ENCODE measurements at places on chromosomes 6 and 20. TPM values are rescaled to one million over a fixed set of nuclear protein-coding genes. Genes with fewer than 3 reads are reported as not detected.

GRCh38 chr6:90159452-90159851, 137.2 kb downstream of the BACH2 start:
- peaks cover 16% of the 10 kb centered on the region for H3K4me1 ChIP-seq
- no peaks in the 10 kb centered on the region for H3K27me3 ChIP-seq
- no peak overlapping the region for H3K4me3 ChIP-seq
- DNase-seq = no peak
- no peak overlapping the region for H3K27ac ChIP-seq

- no peak overlapping the region for H3K27ac ChIP-seq
- no peak for DNase-seq
- no peaks in the 10 kb centered on the region for H3K36me3 ChIP-seq
Measured at GRCh38 chr20:60256811-60257210, 298.6 kb downstream of the CDH26 start.

Gene EFCAB8
- total RNA-seq = 2.0 TPM

GRCh38 chr20:61185841-61186601, 66.0 kb upstream of the CDH4 start:
- peak; percentile 24 for DNase-seq
- H3K27ac ChIP-seq = no peak overlapping the region
- H3K36me3 ChIP-seq = no peaks in the 10 kb centered on the region
- no peaks in the 10 kb centered on the region for H3K27me3 ChIP-seq
- H3K4me1 ChIP-seq = peaks cover 16% of the 10 kb centered on the region

Gene CGAS
- total RNA-seq = 23.8 TPM

DNA sequence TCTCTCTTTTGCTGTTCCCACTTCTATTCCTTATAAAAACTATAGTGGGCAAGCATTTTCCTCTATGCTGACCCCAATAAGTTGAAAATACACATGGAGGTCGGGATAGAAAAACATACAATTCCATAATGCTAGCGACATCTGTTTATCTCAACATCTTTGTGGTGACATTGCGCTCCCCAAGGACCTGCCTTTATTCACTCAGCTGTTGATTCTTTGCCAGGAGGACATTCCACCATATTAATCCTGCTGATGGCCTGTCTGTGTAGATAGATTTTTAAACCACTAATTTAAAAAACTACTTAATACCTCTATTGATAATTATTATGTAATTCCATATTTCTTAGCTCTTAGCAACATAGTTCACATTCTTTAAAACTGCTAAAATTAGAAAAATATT, 555.3 kb upstream of the MAP3K7 start:
- no peak overlapping the region for H3K27ac ChIP-seq
- no peak for DNase-seq
- H3K27me3 ChIP-seq = no peaks in the 10 kb centered on the region
- no peak overlapping the region for H3K4me3 ChIP-seq
- H3K4me1 ChIP-seq = no peaks in the 10 kb centered on the region

DNA sequence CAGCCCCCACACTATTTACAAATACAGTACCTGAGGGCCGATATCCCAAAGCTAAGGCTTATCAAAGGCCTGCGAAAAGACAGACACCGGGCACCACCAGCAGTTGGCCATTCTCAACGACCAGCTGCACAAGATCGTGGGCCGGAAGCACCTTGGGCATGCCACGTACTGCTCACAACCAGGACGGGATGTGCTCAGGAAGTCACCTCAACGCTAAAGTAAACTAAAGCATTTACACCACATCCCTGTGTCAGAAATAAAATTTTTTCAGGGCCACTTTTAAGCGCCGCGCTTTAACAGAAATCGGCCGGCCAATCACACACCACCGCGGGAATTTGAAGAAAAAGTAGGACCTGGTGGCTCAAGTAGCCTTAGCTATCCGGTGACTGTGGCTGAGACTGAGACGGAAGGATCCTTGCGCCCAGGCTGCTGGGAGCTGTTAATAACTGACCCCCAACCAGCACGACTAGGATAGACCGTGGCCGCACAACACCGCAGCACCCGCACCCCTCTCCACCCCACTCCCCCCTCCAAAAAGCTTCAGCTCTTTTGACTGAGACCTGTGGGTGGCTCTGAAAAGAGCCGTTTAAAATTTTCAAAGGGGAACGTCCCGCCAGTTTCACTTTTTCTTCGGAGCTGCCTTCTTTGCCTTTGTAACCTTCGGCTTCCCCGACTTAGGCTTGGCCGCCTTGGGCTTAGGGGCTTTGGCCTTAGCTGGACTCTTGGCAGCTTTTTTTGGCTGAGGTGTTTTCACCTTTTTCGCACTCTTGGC, 131.2 kb upstream of the BTN3A2 start:
- H3K27ac ChIP-seq = peak overlapping the region; percentile 92
- peak overlapping the region; percentile 52 for H3K4me3 ChIP-seq
- no peaks in the 10 kb centered on the region for H3K36me3 ChIP-seq
- DNase-seq = peak; percentile 50
- peaks cover 11% of the 10 kb centered on the region for H3K4me1 ChIP-seq

Gene HLA-G
- total RNA-seq = 0.88 TPM

Gene HLA-DQB1
- total RNA-seq = not detected

GRCh38 chr6:111709615-111710398, 104.1 kb upstream of the TRAF3IP2 start:
- H3K27ac ChIP-seq = no peak overlapping the region
- H3K4me3 ChIP-seq = no peak overlapping the region

Gene OR2B3
- total RNA-seq = not detected

Gene PKIB
- 18.6 TPM for total RNA-seq

- peaks cover 32% of the 10 kb centered on the region for H3K4me1 ChIP-seq
- no peak overlapping the region for H3K4me3 ChIP-seq
- peak; percentile 80 for DNase-seq
- H3K27ac ChIP-seq = peak overlapping the region; percentile 77
Measured at GRCh38 chr20:37523911-37524700, 3.1 kb downstream of the NNAT start.

DNA sequence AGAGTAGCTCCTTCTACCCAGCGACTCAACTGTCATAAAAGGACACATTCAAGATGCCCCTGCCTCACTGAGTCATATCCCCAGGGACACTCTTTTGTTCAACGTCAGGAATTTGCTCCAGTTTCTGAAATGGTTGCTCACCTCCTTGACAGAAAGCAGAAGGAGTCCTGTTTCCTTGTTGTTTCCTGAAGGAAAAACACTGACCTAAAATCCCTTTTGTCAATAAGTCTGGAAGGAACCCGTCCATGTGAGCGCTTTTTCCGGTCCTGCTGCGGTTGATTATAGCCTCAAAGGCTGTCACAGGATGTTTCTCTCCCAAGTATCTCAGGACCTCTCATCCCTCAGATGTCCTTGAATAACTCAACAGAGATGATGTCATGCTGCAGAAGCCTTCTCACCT, 113.6 kb upstream of the PLEKHG1 start:
- H3K4me1 ChIP-seq = peaks cover 11% of the 10 kb centered on the region
- no peak for DNase-seq
- H3K36me3 ChIP-seq = no peaks in the 10 kb centered on the region
- no peaks in the 10 kb centered on the region for H3K27me3 ChIP-seq

Gene TRIM38
- 0.70 TPM for total RNA-seq

Gene GMPR
- total RNA-seq = 1.1 TPM

Gene RNGTT
- total RNA-seq = 17.7 TPM

DNA sequence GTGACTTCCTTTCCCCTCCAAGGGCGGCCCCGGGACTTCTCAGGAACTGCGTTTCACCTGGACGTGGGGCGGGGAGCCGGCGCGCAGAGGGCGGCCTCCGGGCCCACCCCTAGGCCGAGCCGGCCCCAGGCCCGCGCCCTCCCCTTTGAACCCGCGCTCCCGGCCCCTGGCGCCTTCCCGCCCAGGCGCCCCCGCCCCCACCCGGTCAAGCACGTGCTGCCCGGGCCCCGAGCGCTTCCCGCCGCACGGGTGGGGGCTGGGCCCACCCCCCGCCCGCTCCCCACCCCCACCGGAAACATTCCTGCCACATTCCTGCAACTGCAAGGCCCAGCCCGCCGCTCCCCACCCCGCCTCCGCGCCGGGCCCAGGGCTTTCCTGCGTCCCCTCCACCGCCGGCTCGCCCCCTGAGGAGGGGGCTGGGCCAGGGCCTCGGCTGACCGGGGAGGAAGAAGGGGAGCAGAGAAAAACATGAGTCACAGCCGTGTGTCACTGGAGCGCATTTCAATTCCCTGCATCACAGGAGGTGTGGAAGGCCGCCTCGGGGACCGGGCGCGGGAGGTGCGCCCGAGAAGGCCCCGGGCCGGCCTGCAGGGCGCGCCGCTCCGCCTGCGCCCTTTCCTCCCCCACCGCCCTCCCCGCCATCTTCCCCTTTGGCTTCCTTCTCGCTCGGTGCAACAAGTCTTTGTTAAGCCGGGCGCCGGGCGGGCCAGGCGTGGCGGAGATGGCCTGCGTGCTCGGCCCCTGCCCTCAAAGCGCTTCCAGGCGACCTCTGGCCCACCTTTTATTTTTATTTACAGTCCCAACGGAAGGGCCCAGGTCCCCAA, 1.2 kb upstream of the HMGA1 start:
- H3K27me3 ChIP-seq = no peaks in the 10 kb centered on the region
- no peaks in the 10 kb centered on the region for H3K36me3 ChIP-seq
- peak overlapping the region; percentile 67 for H3K27ac ChIP-seq
- no peak overlapping the region for H3K4me3 ChIP-seq
- H3K4me1 ChIP-seq = peaks cover 28% of the 10 kb centered on the region

GRCh38 chr6:82681119-82681714, 317.6 kb downstream of the TPBG start:
- no peaks in the 10 kb centered on the region for H3K36me3 ChIP-seq
- H3K27ac ChIP-seq = no peak overlapping the region
- no peaks in the 10 kb centered on the region for H3K4me1 ChIP-seq
- peaks cover 1% of the 10 kb centered on the region for H3K27me3 ChIP-seq

GRCh38 chr20:62342910-62343309, 24.2 kb downstream of the LAMA5 start:
- H3K4me3 ChIP-seq = no peak overlapping the region
- H3K27ac ChIP-seq = peak overlapping the region; percentile 11
- DNase-seq = no peak
- H3K36me3 ChIP-seq = peaks cover 25% of the 10 kb centered on the region
- H3K27me3 ChIP-seq = no peaks in the 10 kb centered on the region

DNA sequence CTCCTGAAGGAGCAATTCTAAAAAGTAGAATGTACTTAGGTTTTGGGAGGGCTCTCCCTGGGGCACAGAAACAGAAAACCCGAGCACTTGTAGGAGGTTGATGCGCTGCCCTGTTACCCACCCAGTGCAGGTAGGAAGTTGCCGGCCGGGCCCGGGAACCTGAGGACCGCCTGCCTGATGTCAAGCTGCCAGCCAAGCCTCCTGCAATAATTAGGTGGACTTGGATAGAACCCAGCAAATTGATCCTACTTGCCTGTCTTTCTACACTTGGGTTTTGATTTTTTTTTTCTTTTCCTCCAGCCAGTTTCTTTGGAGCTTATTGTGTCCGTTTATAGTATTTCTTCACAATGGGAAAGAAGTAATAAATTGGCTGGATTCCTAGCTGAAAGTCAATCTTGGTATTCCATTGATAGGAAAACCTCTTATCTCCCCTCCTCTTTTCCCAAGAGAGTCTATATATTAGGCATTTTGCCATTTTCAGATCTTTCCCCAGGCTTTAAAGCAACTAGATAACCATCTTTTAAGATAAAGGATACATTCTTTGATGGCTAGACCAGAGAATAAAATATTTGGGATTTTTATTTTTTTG, 78.3 kb upstream of the FYN start:
- H3K36me3 ChIP-seq = no peaks in the 10 kb centered on the region
- H3K4me1 ChIP-seq = no peaks in the 10 kb centered on the region
- no peaks in the 10 kb centered on the region for H3K27me3 ChIP-seq
- no peak overlapping the region for H3K27ac ChIP-seq
- DNase-seq = no peak

DNA sequence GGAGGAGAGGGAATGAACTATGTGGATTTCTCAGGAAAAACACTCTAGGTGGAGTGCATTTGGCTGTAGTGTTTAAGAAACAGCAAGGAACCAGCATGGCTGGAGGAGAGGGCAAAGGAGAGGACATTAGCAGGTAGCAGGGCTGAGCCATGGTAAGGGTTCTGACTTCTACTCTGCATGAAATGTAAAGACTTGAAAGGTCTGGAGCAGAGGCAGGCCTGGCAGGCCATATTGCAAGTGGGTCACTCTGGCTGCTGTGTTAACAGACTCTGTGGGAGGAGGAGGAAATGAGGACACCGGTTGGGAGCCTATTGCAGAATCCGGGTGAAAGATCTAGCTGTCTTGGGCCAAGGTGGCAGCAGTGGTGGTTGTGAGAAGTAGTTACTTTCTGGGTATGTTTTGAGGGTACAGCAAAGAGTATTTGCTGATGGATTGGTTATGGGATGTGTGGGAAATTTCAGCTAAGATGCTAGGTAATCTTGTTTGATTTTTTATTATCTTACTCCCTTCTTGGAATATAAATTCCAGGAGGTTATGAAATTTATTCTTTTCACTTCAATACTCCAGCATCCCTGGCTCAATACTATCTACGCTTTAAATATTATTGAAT, 115.9 kb upstream of the BCLAF1 start:
- H3K36me3 ChIP-seq = peaks cover 2% of the 10 kb centered on the region
- H3K27me3 ChIP-seq = no peaks in the 10 kb centered on the region
- H3K27ac ChIP-seq = no peak overlapping the region

DNA sequence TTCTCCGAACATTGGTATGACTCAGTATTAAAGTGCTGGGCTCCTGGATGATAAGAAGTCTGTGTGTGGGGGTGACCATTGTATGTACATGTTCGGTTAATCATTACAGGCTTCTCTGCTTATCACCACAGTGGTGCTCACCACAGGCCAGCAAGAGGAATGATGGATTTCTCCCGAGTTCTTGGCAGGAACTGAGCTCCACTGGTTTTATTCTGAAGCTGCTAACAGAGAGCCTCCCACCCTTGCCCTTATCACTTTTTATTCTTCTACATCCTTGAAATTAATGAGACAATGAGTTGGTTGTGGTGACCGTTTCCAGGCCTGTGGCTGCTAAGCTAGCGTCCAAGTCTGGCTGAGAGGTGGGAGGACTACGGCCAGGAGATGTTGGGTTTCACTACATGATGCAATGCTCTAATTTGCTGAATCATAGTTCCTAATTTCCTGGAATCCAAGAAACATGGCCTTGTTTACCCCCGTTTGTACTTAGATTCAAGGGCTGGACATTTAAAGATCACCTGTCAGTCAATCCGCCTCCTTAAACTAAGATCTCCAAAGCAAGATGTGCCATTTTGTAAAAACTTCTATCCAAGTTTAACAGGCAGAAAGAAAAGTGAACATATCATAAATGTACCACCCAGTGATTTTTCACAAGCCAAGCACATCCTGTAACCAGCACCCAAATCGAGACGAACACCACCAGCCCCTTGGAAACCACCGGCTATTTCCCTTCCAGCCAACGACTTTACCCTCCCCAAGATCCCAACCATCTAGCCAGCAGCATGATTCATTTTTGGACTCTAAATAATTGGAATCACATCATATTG, 172.5 kb downstream of the FOXA2 start:
- no peaks in the 10 kb centered on the region for H3K36me3 ChIP-seq
- no peak overlapping the region for H3K4me3 ChIP-seq
- peak; percentile 79 for DNase-seq
- no peaks in the 10 kb centered on the region for H3K27me3 ChIP-seq
- peak overlapping the region; percentile 96 for H3K27ac ChIP-seq
- peaks cover 52% of the 10 kb centered on the region for H3K4me1 ChIP-seq

DNA sequence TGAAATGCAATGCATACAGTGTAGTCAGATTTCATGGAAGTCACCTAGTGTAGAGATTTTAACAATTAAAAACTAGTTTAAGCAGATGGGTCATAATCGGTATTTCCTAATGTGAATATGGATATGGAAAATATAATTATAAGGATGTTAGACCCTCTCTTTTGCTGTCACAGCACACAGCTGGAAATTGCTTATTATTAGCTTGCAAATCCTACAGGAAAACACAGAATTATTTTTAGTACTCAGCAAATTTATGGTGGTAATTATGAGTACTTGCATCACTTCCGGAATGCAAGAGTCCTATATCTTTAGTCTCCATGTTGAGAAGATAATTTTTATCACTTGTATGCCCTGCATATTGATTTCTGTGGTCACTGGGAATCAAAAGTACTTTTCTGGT, 993.6 kb downstream of the KIF16B start:
- H3K27ac ChIP-seq = no peak overlapping the region
- H3K4me1 ChIP-seq = peaks cover 4% of the 10 kb centered on the region
- H3K4me3 ChIP-seq = no peak overlapping the region

Gene CDH4
- total RNA-seq = not detected
